Vagina (tissue), 2 donors: ENCODE measurements at places on chromosomes 12 and 14. TPM values are rescaled to one million over a fixed set of nuclear protein-coding genes. Genes with fewer than 3 reads are reported as not detected.

The UBR7 gene
- total RNA-seq: 34.4 TPM

The TIGAR gene
- total RNA-seq: 0.98 TPM

- H3K4me1 ChIP-seq: peaks cover 20% of the 10 kb centered on the region
- H3K27ac ChIP-seq: no peak overlapping the region
- no peaks in the 10 kb centered on the region for H3K36me3 ChIP-seq
- H3K4me3 ChIP-seq: no peak overlapping the region
These were observed 3.1 kb downstream of the FUT8 start for GRCh38 chr14:65415613-65416012.

DNA sequence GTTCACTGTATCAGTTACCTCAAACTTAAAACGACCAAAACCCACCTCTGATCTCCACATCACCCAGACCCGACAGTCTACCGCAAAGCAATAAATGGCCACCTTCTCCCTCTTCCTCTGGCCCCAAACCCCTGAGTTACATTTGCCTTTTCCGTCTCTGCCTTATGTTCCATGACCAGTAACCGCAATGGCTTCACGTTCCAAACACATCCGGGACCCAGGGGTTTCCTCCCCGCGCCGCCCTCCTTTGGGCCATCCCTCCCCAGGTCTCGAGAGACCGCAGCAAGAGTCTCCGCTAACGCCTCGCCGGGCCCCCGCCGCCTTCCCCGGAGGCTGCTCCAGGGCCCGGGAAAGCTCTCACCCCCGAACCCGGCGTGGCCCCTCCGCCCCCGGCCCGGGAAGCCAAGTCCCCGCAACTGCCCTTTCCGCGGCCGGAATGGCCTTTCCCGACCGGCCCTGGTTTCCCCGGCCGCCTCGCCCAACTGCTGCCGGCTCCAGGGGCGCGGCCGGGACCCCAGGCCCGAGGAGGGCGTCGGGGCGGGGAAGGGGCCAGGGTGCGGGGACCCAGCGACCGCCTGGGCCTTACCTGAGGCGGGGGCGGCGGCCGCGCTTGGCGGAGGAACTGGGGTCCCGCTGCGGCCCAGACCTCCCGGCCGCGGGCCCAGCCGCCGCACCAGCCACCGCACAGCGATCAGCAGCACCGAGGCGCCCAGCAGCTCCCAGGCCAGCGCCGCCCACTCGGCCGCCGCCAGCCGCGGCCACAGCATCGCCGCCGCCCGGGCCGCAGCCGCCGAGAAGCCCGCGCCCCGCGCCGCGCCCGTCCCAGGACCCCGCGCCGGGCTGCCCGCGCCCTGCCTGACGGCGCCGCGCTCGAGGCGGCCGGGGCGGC lies at the start of gene ANKLE2:
ANKLE2 (minus strand) TSS at position 801 of the 889 bp plus-strand sequence; CDS start at position 767, 34 bp downstream.
- no peaks in the 10 kb centered on the region for H3K36me3 ChIP-seq
- H3K27me3 ChIP-seq: no peaks in the 10 kb centered on the region
- DNase-seq: no peak
- peak within 1 kb of the TSS; percentile 98 for H3K4me3 ChIP-seq

DNA sequence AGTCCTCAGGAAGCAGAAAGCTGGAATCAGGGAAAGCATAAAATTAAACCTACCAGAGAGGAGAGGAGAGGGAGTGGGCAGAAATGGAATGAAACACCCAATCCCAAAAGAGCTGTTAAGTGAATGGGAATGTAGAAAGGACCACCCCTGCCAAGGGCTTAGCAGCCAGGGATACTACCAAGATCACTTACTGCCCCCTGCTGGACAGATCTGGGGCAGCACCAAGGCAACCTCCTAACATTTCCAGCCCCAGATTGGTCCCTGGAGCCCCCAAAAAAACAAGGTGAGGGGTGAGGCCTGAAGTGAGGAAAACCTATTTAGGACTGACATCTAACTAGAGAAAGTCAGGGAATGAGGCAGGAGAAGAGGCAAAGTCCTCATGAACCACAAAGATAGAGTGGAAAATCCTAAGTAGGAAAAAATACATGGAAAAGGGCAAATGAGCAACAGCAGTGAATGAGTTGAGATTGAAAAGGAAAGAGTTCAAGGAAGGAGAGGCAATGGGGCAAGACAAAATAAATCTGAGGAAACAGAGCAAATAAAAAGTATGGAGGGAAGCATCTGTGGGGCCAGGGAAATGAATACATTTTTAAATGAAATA lies 11.2 kb upstream of the FKBP11 start:
- DNase-seq: no peak
- H3K27ac ChIP-seq: no peak overlapping the region
- no peak overlapping the region for H3K4me3 ChIP-seq
- no peaks in the 10 kb centered on the region for H3K36me3 ChIP-seq
- H3K27me3 ChIP-seq: no peaks in the 10 kb centered on the region
- H3K4me1 ChIP-seq: peaks cover 12% of the 10 kb centered on the region

- no peaks in the 10 kb centered on the region for H3K36me3 ChIP-seq
- peaks cover 5% of the 10 kb centered on the region for H3K4me1 ChIP-seq
- no peak for DNase-seq
- H3K4me3 ChIP-seq: no peak overlapping the region
- H3K27ac ChIP-seq: peak overlapping the region; percentile 44
These were observed 229.9 kb downstream of the NTF3 start for GRCh38 chr12:5661811-5662210.

DNA sequence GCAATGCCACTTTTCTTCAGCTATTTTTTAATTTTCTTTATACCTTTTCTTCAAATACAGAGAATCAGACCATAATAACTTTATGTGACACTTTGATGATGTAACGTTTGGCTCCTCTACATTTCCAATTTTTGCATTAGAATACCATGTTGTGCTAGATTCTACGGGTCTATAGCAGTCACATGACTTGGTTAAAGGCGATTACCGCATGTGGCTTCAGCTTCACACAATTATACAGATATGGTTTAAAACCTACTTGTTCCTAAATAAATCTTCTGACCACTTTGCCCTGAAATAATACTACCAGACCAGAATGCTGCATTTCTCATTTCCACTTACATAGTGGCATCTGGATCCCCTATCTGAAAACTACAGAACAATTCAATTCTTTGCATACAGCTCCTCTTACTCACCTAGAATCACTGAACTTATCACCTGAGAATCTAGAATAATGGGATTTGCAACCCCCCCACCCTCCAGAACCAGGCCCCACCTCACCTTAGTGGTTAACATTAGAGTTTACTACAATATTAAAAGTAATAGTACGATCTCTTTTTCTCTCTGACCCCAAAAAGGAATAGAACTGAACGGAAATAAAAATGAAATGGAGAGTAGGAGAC lies 1.3 kb downstream of the MAX start:
- no peaks in the 10 kb centered on the region for H3K27me3 ChIP-seq
- DNase-seq: no peak
- peaks cover 61% of the 10 kb centered on the region for H3K4me1 ChIP-seq

DNA sequence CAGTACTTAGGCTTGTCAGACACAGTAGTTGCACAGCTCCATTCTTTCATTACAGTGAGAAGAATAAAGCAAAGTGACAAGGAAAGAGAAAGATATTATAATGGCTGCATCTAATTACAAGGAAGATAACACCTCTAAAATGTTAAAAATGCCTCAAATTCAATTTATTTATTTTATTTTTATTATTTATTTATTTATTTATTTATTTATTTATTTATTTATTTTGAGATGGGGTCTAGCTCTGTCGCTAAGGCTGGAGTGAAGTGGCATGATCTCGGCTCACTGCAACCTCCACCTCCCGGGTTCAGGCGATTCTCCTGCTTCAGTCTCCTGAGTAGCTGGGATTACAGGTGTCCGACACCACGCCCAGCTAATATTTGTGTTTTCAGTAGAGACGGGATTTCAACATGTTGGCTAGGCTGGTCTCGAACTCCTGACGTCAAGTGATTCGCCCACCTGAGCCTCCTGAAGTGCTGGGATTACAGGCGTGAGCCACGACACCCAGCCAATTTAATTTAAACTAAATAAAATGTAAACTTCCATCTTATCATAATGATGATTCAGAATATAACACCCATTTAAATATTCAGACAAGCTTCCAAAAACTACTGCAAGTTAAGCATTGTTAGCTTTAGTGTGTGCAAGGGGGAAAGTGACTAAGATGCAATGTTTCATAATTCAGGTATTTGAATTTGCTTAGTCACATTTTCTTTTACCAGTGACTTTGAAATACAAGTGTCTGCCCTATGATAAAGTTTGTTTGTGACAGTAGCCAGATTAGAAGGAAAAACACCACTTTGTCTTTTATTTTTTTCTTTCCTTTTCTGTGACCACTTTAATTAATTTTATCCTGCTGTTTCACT lies 2.4 kb upstream of the CFAP54 start:
- DNase-seq: no peak
- no peaks in the 10 kb centered on the region for H3K36me3 ChIP-seq
- H3K4me1 ChIP-seq: peaks cover 5% of the 10 kb centered on the region
- no peaks in the 10 kb centered on the region for H3K27me3 ChIP-seq
- no peak overlapping the region for H3K27ac ChIP-seq
- H3K4me3 ChIP-seq: no peak overlapping the region

DNA sequence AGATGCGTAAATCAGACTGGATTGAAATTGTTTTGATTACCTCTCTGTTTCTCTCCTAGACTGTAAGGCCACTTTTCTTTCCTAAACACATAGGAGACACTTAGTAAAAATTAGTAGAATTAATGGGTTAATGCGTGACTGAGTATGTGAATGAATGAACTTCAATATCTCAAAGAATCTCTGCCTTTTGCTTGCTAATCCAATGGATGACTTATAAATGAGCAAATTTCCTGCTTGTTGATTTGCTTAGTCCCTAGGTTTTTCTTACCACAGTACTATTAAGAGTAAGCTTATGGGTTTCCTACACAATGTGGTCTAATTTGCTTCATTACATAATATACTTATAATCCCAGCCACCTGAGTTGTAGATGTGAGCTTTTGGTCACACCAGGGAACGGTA lies 164.1 kb downstream of the SRGAP1 start:
- no peaks in the 10 kb centered on the region for H3K27me3 ChIP-seq
- H3K4me1 ChIP-seq: no peaks in the 10 kb centered on the region
- no peaks in the 10 kb centered on the region for H3K36me3 ChIP-seq
- no peak overlapping the region for H3K27ac ChIP-seq
- H3K4me3 ChIP-seq: no peak overlapping the region

GRCh38 chr12:92356425-92356824 lies 210.8 kb upstream of the BTG1 start:
- no peak for DNase-seq
- no peaks in the 10 kb centered on the region for H3K27me3 ChIP-seq
- no peak overlapping the region for H3K4me3 ChIP-seq
- H3K4me1 ChIP-seq: peaks cover 5% of the 10 kb centered on the region
- no peak overlapping the region for H3K27ac ChIP-seq
